H7 (cell line): ENCODE measurements at places on chromosomes 3 and 15. TPM values are rescaled to one million over a fixed set of nuclear protein-coding genes. Genes with fewer than 3 reads are reported as not detected.

- DNase-seq: no peak
Measured at GRCh38 chr3:70360979-70361760, 48.7 kb upstream of the MDFIC2 start.

The ZMYND10 gene
- 1.1 and 1.3 TPM in 2 replicates for total RNA-seq

DNA sequence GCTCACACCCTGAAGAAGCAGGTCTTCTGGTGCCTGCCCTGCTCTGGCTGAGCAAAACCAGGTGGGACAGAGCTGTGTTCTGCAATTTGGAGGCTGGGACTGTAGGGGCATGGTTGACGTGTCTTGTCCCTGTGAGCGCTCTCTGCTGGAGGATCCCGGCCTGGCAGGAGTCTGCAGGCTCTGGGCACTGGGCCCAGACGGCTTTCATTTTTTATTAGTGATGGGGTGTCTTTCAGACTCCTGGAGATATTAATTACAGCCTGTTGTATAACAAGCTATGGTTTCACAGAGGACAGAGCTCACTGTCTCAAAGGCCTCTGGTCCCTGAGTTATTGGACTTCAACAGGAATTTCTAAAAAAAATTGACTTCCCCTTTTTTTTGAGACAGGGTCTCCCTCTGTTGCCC lies 29.5 kb upstream of the ZNF710 start:
- peak; percentile 84 for DNase-seq

DNA sequence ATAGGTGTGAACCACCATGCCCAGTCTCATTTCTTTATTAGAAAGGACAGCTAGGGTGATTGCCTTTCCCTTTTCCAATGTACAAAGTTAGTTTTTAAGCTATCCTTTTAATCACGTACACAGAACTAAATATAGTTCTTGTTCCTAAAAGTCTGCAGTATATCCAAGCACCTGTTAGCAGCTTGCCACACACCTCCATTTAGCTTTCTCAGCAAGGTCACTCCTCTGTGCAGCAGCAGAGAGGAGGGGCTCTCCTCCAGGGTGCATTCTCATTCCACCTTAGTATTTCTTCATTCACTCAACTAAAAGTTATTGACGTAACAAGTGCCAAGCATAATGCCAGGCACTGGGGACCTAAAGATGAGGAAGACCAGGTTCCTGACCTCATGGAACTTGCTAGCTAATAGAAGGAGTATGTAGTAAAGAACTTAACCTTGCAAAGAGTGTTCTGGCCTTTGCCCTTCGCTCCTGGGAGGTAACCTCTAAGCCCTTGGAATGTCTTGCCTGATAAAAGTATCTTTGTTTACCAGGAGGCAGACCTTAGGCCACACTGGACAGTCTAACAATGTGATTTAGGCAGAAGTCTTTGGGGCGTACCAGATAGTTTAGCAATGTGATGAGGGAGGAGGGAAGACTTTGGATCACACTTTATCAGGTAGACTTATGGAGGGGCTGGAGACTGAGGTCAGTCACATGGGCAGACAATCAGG lies 12.7 kb upstream of the PTPN9 start:
- DNase-seq: no peak

GRCh38 chr3:183015185-183015584 lies 34.8 kb upstream of the DCUN1D1 start:
- DNase-seq: no peak
